ENCODE measurements at places on chromosomes 6 and 20.

- DNase-seq, result no peak
Measured at GRCh38 chr6:83459663-83460062, 28.8 kb upstream of the ME1 start.

GRCh38 chr6:33869826-33870423 is 66.1 kb upstream of the MLN start:
- DNase-seq, result no peak

GRCh38 chr20:58634521-58635278 is 16.4 kb upstream of the STX16 start:
- no peak for DNase-seq

DNA sequence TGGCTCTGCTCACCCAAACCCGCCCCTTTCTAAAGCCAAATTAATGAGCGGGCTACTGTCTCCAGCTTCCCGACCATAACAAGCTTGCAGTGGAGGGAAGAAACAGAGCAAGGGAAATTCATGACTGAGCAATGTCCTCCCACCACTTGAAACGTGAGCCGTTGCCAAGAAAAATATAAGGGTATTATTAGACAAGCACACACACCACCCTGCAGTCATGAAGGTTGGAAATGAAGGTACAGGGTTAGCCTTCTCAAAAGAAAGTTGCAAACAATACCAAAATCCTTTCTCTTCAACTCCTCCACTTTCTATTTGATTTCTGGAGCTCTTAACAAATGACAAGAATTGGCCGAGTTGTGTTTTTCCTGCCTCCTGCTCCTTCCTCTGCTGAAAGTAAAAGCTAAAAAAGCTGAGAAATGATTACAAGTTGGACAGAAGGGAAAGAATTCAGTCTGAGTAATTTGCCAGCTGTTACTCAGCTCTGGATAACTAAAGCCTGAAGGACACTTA is 151.1 kb upstream of the B3GAT2 start:
- no peak for DNase-seq

DNA sequence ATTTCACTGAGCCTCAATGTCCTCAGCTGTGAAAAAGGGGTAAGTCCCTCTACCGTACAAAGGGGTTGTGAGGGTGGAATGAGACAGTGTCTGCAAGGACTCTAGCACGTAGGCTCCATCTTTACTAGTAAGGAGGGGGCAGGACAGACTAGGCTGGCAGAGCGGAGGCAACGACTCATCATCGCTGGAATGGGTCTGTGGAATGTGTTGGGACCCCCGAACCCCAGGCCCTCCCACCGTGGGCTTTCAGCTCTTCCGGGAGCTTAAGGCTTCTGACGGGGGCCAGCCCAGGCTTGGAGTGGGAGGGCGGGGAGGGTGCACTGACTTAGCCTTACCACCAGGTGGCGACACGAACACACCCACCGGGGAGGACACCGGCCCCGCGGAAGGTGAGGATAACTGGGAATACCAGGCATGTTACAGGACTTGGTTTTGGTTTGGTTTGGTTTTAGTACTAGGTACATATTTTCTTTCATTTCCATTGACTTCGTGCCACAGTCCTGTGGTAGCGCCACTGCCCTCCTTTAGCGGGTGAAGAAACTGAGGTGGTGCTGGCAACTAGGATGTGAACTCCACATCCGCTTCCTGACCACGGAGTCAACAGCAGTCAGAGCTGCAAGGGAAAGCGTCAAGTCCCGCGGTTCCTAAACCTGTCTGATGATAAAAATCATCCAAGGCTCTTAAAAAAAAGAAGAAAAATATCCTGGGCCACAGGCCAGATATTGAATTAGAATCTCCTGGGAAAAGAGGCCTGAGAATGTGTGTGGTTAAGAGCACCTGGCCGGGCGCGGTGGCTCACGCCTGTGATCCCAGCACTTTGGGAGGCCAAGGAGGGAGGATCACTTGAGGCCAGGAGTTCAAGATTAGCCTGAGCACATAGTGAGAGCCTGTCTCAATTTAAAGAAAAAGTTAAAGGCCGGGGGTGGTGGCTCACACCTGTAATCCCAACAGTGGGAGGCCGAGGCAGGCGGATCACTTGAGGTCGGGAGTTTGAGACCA is 10.3 kb upstream of the TULP1 start:
- DNase-seq, result peak; percentile 51

- DNase-seq, result no peak
Measured at GRCh38 chr6:142821860-142822259, 123.1 kb downstream of the HIVEP2 start.

GRCh38 chr6:157946865-157947532 is 34.7 kb upstream of the SYNJ2 start:
- DNase-seq, result peak; percentile 25

- DNase-seq, result no peak
Measured at GRCh38 chr6:40410821-40411220, 176.3 kb downstream of the LRFN2 start.

DNA sequence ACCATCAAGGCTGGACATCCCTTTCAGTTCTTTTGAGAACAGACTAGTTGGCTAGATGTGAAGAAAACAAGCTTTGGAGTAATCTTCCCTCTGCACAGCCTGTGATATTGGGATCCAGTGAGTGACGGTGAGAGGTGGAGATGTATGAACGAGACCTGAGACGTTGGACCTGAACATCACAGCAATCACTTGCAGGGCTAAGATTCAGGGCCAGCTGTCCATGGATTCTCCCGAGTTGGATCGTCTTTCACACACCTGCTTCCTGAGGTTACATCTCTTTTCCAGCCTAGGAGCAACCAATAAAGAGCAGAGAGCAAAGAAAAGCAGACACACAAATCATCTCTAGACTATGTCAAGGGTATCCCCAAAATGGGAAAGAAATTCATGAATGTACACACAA is 30.0 kb upstream of the TMEM14A start:
- DNase-seq, result no peak

DNA sequence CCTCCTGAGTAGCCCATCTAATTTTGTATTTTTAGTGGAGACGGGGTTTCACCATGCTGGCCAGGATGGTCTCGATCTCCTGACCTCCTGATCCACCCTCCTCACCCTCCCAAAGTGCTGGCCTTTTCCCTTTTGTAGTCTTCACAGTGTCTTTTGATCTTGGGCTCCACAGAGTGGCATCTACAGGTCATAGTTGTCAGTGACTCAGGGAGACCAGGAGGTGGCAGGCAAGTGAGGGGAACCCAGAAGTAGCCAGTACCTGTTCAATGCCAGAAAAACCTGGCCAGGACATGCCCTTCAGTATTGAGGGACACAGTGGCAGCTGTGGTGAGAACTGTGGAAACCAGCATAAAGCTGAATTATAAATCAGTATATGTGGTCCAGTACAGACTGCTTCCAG is 19.6 kb downstream of the RPP21 start:
- no peak for DNase-seq

Measured in Panc1 (cell line).